ENCODE measurements at places on chromosomes 2 and 18.

- no peak for DNase-seq
Observed at GRCh38 chr2:13542642-13543041, 825.9 kb downstream of the TRIB2 start.

GRCh38 chr2:29519338-29519925 is 402.0 kb downstream of the ALK start:
- DNase-seq = no peak

- DNase-seq = no peak
Observed at GRCh38 chr2:10774394-10774793, 38.2 kb downstream of the PDIA6 start.

GRCh38 chr18:38459131-38459994 is 893.8 kb upstream of the CELF4 start:
- DNase-seq = no peak

DNA sequence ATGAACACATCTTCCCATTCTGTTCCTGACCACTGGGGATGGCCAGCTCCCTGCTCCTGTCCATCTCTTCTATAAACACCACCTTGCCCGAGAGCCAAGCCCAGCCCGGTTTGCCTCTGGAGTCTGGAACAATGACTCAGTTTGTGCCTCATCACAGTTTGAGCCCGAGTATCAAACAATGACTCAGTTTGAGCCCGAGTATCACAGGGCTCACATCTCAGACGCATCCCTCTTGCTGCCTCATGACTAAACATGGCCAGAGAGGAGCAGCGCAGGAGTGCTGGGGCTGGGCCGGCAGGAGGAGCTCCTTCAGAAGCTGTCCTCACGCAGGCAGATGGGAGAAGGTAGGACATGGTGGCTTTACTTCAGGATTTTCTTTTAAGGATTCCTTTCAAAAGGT is 68.7 kb downstream of the PXDN start:
- DNase-seq = no peak

- no peak for DNase-seq
Observed at GRCh38 chr18:26646901-26647300, 98.5 kb upstream of the KCTD1 start.

GRCh38 chr18:59200787-59201186 is 19.2 kb upstream of the GRP start:
- DNase-seq = no peak

- no peak for DNase-seq
Observed at GRCh38 chr18:48706731-48707130, 167.9 kb downstream of the CTIF start.

DNA sequence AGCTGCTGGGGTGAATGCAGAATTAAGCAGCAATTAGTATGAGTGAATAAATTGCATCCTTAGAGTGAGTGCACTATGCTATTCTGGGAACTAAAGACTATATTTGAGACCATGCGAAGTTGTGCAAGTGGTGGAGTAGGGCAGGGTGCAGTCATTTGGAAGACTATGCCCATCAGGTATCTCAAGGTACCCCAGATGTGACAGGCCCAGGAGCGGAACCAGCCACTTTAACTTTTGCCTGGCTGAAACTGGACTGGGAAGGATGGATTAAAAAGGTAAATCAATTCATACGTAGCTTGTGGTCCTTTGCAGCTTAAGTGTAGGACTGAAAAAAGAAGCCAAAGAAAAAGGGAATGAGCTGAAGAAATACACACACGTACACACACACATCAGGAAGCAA is 1.7 kb downstream of the KYNU start:
- no peak for DNase-seq

DNA sequence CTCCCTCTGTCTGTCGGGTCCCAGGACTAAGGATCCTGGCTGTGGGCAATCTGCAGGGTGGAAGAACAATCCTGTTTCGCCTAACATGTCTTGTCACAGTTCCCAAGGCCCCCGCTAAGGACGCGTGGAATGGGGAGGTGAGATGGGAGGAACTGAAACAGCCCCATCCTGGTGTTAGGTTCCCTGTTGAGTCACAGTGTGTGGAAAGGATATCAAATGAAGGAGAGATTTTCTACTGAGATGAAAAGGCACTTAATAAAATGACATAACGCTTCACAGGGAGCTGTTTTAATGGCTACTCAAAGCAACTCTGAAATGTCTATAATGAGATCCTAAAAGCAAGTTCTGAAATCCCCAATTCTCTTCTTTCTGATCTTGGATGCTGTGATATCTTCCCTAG is 52.5 kb downstream of the RAB31 start:
- no peak for DNase-seq

DNA sequence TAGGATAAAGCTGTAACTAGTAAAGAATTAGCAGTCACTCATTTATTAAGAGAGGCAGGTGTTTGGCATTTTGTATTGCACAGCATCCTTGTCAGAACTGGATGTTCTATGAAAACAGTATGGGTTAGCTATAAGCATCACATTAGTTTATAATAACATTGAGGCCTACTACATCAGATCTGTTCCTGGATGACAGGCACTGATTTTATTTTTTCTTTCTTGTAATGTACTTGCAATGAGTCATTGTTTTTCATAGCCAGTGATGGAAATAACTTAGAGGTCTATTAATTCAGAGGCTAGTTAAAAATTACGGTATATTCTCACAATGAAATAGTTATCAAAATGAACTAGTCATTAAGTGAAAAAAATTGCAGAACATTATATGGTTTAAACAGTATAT is 13.0 kb upstream of the RMDN2 start:
- no peak for DNase-seq

- no peak for DNase-seq
Observed at GRCh38 chr2:232835687-232836208, 34.3 kb upstream of the SNORC start.

- DNase-seq = no peak
Observed at GRCh38 chr2:27282892-27283291, 663 bp downstream of the TRIM54 start.

GRCh38 chr2:153497938-153498629 is 19.5 kb upstream of the RPRM start:
- no peak for DNase-seq

DNA sequence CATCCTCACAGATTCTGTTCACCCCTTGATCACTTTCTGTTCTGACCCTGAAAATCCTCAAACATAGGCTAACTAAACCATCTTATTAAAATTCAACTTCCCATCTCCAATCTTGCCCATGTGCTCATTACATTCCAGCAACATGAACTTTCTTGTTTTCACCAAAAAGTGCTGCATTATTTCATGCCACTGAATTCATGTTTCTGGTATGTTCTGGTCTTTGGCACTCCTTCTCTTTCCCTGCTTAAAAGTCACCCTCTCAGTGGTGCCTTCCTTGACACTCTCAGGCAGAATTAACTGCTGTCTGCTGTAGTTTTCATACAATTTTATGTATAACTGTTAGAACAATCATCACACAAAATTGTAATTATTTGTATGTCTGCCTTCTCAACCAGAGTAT is 247.7 kb upstream of the RBMS1 start:
- DNase-seq = no peak

DNA sequence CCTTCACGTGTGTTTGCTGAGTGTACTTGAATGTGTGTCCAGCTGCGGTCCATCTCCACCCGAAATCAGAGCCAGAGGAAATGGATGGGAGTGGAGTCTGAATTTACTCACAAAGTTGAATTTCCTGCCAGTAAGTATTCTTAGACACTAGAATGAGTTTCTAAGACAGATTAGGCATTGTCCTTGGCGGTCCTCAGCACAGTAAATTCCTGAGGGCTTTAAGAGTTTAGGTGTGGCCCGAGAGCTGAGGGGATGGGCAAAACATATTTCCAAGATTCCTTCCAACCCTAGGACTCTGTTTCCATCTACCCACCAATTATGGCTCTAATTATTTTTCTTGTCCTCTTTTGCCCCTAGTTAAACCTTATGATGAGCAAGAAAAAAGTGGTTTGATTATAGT is 90.3 kb upstream of the PHLPP1 start:
- DNase-seq = no peak

DNA sequence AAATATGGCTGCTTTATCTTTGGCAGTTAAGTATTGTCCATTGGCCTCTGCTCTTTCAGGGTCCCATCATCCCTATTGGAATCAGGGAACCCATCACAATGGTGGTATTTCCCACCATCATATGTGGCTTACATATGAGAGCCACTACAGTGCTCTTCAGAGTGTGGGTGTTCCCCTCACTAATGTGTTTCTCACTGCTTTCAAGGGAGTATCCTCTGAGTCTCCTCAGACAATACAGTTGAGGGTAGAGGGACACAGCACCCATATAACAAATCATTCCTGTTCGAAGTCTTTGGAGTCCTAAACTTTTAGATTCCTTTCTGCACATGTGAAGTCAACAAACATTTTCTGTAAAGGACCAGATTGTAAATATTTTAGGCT is 48.8 kb upstream of the DNAJC10 start:
- DNase-seq = no peak

DNA sequence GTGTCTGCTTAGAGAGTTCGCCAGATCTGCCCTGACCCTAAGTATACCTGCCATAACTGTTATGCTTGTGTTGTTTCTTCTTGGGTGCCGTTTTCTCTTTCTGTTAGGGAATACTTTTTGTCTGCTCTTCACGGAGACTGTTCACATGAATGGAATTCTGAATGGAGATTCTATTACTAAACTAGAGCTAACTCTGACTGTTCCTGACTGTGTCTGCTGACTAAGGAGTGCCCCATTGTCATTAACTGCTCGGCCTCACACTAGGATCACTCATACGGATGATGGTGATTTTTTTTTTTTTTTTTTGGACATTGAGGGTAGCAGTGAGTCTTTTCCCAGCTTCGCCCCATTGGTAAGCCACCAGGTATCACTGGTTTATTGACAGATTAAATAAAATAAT is 104.8 kb upstream of the SLC8A1 start:
- no peak for DNase-seq

GRCh38 chr2:64786343-64787018 is 132.8 kb upstream of the SERTAD2 start:
- no peak for DNase-seq

DNA sequence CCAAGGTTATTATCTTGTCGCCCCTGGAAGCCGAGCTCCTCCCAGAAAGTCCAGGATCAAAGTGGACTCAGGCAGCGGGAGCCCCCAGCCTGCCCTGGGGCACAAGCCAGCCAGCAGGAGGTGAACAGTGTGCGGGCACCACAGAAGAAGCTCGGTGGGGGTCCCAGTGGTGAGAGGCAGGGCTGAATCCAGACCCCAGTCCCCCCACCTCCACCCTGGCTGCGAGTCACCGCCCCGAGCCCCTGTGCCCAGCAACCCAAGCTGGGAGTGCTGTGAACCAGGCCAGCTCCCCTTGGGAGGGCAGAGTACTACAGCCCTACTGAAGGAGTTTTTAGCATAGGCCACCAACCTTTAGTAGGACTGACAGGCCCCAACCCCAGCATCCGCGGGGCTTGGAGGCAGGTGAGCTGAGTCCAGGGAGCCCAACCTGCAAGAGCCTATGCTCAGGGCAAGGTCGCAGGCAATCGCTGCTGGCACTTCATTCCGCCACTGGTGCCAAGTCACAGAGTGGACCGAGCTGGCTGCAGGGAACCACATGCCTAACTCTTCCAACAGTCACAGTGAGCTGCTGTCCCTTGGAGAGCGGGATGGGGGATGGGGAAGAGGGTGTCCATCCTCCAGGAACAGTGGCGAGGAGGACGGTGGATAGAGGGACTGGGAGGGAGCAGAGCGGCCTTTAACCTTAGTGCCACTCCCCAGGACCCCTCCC is 3.0 kb downstream of the PIEZO2 start:
- DNase-seq = no peak

GRCh38 chr2:163541943-163542342 is 193.9 kb downstream of the FIGN start:
- DNase-seq = no peak

DNA sequence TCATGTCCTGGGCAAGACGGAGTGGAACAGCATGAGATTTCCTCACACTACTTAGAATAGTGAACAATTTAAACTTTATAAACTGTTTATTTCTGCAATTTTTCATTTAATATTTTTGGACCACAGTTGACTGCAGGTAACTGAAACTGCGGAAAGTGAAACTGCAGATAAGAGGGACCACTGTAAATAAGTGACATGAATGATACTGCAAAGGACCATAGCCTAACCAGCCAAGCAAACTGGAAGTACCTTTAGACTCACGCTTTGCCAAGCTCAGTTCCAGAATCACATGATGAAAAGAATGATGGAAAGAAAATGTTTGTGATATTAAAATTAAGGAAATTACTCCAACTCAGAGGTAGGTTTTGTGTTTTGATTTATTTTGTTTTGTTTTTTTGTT is 94.6 kb upstream of the ITGA4 start:
- DNase-seq = no peak

DNA sequence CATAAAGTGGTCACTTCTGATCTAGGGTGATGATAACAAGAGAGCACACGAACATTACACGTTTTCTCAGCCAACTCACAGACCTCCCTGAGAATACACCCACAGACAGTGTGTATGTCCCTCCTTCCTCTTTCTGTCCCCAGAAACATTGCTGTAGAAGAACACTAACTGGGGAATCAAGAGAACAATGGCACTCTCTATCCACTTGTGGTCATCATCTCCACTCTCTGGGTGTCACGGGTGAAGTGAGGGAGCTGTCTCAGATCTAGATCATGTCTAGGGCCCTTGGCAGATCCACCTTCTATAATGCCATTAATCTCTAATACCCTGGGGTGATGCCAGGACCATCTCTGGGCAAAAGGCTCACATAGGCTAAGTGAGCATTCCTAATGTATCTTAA is 97.9 kb downstream of the DNER start:
- no peak for DNase-seq

GRCh38 chr2:134836986-134837385 is 1.4 kb upstream of the ACMSD start:
- DNase-seq = no peak

DNA sequence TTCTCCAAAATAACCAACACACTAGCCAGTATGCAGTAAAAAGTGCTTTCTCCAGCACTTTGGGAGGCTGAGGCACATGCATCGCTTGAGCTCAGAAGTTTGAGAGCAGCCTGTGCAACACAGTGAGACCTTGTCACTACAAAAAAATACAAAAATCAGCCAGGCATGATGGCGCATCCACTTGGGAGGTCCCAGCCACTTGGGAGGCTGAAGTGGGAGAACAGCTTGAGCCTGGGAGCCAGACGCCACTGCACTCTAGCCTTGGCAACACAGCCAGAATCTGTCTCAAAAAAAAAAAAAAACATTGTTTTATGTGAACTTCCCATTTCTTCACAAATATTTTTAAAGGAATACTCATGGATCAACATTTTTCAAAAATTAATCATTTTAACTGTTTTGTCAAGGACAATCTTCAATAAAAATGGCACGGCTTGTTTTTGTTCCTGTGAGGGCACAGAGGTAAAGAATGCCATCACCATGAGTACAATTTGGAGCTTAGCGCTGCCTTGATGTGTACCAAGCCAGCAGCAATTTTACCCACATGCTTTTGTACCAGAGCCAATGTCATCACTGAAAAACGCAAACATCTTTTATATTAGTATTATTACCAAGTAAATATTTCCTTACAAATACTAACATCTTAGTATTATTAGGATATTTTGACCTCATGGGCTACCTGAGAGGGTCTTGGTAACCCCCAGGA is 26.7 kb downstream of the RAB1A start:
- DNase-seq = no peak

GRCh38 chr2:192208848-192209247 is 14.1 kb upstream of the TMEFF2 start:
- no peak for DNase-seq
